ENCODE measurements at places on chromosomes 16 and 17.

- DNase-seq: peak; percentile 79
Observed at GRCh38 chr17:81002409-81003361, 11.0 kb downstream of the CHMP6 start.

- no peak for DNase-seq
Observed at GRCh38 chr17:5591966-5592365, 7.7 kb upstream of the NLRP1 start.

DNA sequence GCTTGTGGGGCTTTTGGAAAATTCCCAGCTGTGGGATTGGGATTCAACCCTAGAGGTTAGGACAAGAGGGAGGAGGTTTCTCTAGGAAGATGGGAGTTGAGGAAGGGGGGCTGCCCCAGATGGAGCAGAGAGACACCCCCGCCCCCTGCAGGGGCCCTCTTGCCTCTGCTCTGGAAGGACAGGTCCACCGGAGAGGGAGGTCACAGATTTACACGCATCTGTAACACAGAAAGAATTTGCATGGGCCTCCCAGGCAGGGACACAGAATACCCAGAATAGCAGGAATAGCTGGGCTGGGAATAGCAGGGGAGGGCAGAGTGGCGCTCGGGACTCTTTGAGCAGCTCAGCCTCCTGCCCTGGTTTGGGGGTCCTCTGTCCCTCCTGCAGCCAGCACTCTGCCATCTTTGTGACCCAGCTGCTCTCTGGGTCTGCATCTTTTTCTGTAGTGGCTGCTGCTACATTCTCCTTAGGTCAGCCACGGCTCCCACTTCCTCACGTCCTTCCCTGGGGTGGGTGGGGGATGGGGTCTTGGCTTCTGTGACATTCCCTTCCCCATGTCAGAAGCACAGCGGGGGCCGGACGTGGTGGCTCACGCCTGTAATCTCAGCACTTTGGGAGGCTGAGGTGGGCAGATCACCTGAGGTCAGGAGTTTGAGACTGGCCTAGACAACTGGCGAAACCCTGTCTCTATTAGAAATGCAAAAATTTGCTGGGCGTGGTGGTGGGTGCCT is 33.9 kb upstream of the PLLP start:
- no peak for DNase-seq

DNA sequence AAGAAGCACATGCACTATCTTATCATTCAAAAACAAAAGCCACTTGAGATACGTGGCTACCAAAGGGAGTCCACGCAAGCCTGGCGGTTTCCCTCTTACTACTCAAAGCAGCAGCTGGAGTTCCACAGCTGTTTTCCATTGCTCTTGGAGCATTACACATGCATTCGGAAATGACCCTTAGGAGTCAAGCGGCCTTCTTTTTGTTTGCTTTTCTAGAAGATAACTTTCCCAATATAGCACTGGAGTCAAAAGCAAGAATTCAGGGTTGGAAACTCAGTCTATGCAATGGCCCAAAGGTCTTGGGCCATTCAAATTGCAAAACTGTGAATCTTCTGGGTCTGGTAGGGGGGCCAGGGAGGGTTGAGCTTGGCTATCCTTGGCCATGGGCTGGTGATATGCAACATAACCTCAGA is 97.8 kb upstream of the MAF start:
- DNase-seq: no peak

GRCh38 chr17:70608957-70609356 is 439.6 kb downstream of the KCNJ2 start:
- DNase-seq: no peak

GRCh38 chr17:4785311-4786105 is 656 bp downstream of the VMO1 start:
- DNase-seq: peak; percentile 15

DNA sequence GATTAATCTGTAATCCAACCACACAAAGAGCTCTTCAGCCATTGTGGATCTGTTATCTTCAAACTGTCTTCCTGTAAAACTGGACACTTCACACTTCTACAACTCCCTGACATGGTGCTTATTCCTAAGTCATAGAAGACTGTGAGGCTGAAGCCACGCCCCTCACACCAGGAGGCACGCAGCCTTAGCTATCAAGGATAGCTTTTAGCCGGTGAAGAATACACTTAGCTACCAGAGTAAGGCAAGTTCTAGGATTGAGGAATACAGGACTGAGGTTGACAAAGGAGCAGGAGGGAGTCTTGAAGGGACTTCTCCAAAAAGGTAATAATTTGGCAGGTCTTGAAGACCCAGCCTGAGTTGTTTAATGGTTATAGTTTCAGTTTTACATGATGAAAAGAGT is 79.8 kb upstream of the GAS7 start:
- no peak for DNase-seq

DNA sequence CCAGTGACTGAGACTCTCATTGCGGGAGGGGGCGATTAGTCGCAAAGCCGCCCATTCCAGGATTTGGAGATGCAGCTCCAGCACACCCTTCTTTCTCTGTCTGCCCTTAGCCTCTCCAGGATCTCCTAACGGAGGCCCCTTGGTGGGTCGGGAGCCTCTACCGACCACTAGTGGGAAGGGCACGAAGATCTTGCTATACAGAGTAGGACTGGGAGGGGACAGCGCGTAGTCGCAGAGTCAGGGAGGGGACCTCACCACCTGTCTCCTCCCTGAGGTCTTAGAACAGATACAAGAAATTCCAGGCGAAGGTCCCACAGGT is 588 bp upstream of the SMTNL2 start:
- peak; percentile 34 for DNase-seq

GRCh38 chr17:74637926-74638325 is 14.4 kb upstream of the CD300E start:
- DNase-seq: no peak

DNA sequence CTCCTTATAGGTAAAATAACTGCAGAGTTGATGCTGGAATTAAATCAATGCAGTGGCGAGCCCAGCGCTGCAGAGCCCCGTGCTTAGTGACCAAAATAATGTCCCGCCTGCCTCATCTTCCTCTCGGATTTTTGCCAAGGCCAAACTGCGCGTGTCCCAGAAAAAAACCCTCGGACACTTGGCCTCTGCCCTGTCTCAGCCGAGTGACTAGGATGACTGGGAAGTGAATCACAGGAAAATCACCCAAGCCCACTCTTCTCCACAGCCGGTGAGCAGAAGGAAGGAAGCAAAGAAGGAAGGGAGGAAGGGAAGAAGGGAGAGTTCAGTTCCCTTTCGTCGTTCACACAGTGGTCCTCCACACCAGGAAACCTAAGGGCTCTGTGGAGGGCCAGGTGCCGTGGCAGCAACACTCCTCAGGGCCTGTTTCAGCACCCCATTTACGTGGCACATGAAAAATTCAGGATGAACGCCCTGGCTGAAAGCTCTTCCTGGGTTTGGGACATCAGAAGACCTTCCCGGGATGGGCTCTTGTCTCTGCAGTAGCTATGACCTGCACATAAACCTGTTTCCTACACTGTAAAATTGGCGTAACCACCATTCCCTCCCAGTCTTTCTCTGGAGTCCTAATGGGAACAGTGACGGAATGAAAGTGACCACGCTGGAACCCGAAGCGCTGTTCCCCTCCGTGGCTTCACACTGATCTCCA is 25.4 kb upstream of the HOXB13 start:
- DNase-seq: no peak

DNA sequence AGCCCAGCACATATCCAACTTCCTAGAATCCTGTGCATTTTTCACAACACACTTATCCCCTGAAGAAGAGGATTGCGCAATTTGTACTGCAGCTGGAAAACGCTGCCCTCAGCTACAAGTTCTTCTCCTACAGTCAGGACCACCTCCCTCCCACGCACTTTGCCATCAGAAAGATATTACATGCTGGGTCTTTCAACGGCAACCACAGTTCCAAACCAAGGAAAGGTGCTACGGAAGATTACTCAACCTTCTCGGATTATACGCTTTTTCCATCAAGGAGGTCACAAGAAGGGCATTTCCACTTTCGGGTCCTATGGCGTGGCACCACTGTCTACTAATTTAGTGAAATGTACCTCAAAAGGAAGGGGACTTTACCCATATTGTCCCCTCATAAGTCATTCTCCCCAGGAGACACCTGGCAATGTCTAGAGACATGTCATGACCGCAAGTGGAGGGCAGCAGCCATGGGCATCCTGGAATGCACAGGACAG is 35.2 kb downstream of the USP7 start:
- no peak for DNase-seq

DNA sequence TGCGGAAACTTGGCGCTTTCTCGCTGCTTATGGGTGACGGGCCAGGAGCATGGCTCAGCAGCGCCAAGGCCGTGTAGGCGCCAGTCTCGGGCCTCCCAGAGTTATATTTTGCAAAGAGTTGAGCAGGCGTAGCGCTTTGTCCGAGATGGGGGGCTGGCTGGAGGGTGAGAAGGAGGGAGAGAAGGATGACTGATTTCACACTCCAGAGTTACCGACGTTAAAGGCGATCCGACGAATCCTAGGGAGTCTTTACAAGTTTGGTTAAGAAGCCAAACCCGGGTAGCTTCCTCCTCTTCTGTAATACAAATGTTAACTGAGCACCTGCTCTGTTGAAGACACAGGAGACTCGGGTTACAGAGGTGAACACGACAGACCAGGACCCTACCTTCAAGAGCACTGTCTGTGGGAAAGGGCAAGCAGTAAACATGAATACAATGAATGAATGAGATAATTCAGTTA is 782 bp downstream of the POLR2A start:
- no peak for DNase-seq

DNA sequence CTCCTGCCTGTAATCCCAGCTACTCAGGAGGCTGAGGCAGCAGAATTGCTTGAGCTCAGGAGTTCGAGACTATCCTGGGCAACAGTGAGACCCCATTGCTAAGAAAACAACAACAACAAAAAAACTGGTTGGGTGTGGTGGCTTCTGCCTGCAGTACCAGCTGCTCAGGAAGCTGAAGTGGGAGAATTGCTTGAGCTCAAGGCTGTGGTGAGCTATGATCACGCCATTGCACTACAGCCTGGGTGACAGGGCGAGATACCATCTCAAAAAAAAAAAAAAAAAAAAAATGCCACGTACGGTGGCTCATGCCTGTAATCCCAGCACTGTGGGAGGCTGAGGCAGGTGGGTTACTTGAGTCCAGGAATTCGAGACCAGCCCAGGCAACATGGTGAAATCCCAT is 34.1 kb downstream of the NME2 start:
- DNase-seq: no peak

GRCh38 chr17:39939588-39940419 is 12.3 kb downstream of the LRRC3C start:
- DNase-seq: no peak

DNA sequence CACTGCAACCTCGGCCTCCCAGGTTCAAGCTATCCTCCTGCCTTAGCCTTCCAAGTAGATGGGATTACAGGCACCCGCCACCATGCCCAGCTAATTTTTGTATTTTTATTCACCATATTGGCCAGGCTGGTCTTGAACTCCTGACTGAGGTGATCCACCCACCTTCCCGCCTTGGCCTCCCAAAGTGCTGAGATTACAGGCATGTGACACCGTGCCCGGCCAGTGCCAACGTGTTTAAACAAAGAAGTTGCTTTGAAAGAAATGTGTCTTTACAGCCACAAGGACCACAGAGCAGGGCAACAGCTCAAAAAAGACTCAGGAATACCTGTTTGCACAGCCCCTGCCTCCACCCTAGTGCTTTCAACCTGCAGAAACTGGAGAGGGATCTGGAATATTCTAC is 25.0 kb downstream of the ATPAF2 start:
- DNase-seq: no peak
